ENCODE measurements at places on chromosomes 12 and 14. TPM values are rescaled to one million over a fixed set of nuclear protein-coding genes. Genes with fewer than 3 reads are reported as not detected.

PPM1H gene
- total RNA-seq: not detected

DNA sequence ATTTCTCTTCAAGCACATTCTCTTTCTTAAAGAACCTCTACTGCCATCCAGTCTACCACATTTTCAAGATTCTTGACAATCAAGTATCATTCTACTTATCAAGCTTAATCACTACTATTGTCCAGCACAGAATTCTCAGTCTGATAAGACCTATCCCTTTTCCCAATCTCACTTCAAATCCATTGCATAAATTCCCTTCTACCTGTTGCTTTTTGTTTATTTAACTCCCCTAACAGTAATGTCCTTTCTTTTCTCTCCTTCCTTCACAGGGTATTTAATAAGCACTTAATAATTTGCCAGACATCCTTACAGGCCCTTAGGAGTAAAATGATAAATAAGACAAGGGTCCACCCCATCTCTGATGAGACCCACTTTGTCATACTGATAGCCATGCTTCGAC, 41.7 kb downstream of the ZFC3H1 start:
- DNase-seq: no peak

GRCh38 chr12:97967831-97968230, 505.2 kb downstream of the RMST start:
- no peak for DNase-seq

DNA sequence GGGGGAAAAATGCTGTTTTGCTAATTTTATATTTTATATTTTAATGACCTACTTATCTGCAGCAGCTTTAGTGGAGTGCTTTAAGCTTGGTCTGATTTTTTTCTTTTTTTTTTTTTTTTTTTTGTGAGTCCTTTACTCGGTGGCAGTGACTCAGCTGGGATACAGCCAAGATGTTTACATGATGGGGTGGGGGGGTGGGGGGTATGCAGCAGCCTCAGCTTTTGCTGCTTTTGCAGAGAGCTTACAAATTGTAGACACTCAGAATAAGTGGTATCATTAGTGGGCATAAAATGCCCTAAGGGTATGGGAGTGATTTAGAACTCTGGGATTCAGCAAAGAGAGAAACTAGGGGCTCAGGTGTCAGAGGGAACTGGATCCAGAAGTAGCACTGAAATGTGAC, 38.2 kb upstream of the ARHGAP5 start:
- no peak for DNase-seq

SDS gene
- total RNA-seq: not detected

GRCh38 chr14:50812180-50812579, 18.8 kb downstream of the NIN start:
- DNase-seq: no peak

FOXG1 gene
- not detected for total RNA-seq

DNA sequence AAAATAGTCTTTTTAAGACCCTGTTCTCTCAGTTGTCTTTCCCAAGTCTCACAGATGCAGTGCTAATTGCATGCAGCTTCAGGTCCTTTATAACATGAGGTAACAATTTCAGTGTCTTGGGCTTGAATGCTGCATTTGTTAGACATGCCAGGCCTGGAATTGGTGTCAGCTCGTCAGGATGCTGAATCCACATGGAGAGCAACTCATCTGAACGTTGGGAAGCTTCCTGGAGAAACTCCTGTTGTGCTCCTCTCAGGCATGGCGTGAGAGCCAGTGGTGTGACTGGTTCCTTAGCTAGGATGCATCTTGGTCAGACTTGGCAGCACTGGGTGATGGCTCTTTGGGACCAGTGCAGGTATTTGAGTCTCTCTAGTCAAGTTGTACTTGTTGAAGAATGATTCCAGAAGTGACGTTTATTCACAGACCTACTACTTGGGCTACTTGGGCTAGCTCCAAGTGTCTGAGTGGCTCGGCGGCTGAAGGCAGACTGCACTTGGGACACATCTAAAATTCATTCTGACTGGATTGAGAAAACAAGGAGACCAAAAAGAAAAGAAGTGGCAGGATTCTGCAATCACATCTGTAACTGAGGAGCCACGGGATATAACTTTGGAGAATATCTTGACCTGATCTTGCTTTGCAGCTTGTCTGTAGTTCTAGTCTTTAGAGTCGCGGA, 134.8 kb upstream of the ARHGAP5 start:
- no peak for DNase-seq

INHBC gene
- not detected for total RNA-seq

KCNH5 gene
- total RNA-seq: not detected

RHEBL1 gene
- total RNA-seq: 13.3 TPM

DNA sequence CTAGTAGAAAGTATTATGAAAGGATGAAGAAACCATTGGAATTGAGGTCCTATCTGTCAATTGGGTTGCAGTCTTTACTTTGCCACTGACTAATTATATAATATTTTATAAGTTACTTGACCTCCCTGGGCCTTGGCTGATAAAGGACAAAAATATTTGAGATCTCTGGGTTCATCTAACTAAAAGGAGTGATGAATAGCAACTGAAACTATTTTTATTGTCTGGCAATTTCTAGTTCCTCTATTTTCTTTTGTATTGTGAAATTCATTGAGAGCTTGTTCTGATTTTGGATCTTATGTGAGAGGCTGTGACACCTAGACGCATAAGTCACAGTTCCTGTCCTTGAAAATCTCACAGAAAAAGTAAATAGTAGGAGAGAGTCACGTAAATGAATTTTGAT, 415.7 kb upstream of the ATP2B1 start:
- no peak for DNase-seq

DNA sequence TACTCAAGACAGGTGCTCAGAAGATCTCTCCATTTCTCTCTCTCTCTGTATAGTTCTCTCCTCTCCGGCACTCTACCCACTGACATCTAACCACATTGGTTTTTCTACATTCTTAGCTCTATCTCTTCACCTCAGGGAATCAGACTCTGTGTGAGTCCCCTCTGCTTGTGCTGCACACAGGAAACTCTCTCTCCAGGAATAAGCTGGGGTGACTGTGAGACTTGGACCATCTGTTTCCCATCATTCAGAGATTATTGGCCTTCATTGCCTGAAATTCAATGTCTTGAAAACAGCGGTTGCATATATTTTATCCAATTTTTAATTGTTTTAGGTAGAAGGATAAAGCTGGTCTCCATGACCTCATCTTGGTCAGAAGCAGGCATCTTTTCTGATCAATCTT, 105.0 kb downstream of the SLC35F4 start:
- no peak for DNase-seq

KRT6C gene
- total RNA-seq: not detected

KRT77 gene
- not detected for total RNA-seq

- peak; percentile 79 for DNase-seq
Observed at GRCh38 chr12:121060149-121061001, 21.3 kb upstream of the OASL start.

GRCh38 chr14:94631050-94631449, 18.9 kb downstream of the SERPINA3 start:
- no peak for DNase-seq

GRCh38 chr12:10320643-10321042, 13.0 kb downstream of the KLRD1 start:
- no peak for DNase-seq

ST8SIA1 gene
- 1.6 TPM for total RNA-seq

PSMD9 gene
- 56.2 TPM for total RNA-seq

DNA sequence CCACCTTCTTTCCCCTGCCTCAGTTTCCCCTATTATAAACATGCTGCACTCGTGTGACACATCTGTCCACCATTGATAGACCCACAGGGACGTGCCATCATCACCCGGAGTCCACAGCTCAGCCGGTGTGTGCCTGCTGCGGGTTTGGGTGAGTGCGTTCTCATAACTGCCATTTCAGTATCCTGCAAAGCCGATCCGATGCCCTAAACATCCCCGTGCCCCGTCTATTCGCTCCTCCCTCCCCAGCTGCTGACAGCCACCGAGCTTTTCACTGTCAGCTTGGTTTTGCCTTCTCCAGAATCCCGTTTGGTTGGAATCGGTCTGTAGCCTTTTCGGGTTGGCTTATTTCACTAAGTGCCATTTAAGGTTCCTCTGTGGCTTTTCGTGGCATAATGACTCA, 3.9 kb downstream of the LRCOL1 start:
- no peak for DNase-seq

GRCh38 chr14:98456231-98456630, 815.8 kb downstream of the BCL11B start:
- no peak for DNase-seq

GCH1 gene
- total RNA-seq: 36.4 TPM

KRT73 gene
- total RNA-seq: 1.9 TPM

GRCh38 chr12:9776781-9777180, 16.1 kb upstream of the CD69 start:
- DNase-seq: no peak

- no peak for DNase-seq
Observed at GRCh38 chr14:90039253-90040010, 22.4 kb upstream of the KCNK13 start.

TMEM121 gene
- total RNA-seq: 7.2 TPM

B4GALNT1 gene
- total RNA-seq: 1.4 TPM

- no peak for DNase-seq
Observed at GRCh38 chr14:54085232-54085761, 128.7 kb upstream of the BMP4 start.

- DNase-seq: no peak
Observed at GRCh38 chr12:128019996-128020544, 246.9 kb upstream of the TMEM132C start.

GRCh38 chr12:68450947-68451260, 118.7 kb upstream of the MDM1 start:
- DNase-seq: peak; percentile 54

- no peak for DNase-seq
Observed at GRCh38 chr14:55926007-55926406, 192.2 kb upstream of the PELI2 start.

- DNase-seq: no peak
Observed at GRCh38 chr12:105724641-105725040, 394.1 kb downstream of the C12orf75 start.

GRCh38 chr12:39499296-39499695, 56.4 kb upstream of the KIF21A start:
- no peak for DNase-seq

DNA sequence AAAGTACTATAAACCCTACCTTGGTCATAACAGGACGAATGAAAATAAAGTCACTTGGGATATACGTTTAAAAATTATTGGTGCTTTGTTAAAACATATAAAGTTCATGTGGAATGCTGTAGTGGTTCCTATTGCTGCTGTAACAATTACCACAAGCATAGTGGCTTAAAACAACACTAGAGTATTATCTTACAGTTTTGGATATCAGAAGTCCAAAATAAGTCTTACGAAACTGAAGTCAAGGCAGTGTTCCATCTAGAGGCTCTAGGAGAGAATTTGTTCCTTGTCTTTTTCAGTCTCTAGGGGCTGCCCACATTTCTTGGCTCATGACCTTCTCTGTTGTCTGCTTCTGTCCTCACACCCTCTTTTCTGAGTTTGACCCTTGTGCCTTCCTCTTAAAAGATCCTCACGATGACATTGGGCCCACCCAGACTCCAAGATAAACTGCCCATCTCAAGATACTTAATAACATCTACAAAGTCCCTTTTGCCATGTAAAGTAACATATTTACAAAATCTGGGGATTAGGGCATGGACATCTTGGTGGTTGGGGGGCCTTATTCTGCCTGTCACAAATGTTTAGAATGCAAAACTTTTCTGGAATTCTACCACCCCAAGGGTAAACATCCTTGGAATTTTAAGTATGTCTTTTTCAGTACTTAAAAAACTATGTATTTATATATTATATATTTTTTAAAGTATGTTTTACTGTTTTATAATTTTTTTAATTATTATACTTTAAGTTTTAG, 178.1 kb downstream of the ETNK1 start:
- DNase-seq: no peak

DNA sequence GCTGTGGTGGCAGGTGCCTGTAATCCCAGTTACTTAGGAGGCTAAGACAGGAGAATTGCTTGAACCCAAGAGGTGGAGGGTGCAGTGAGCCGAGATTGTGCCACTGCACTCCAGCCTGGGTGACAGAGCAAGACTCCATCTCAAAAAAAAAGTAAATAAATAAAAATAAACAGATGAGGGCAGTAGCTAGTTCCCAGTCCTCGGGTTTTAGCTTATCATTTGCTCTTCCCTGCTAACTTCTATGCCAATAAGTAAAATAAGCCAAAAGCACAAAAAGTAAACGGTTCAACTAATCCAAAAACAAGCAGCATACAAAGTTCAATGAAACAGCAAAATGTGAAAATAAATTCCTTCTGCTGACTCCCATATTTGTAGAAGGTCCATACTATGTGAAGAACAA, 133.0 kb upstream of the TMCC3 start:
- no peak for DNase-seq

GRCh38 chr14:36344211-36344610, 23.8 kb upstream of the MBIP start:
- DNase-seq: no peak

DNA sequence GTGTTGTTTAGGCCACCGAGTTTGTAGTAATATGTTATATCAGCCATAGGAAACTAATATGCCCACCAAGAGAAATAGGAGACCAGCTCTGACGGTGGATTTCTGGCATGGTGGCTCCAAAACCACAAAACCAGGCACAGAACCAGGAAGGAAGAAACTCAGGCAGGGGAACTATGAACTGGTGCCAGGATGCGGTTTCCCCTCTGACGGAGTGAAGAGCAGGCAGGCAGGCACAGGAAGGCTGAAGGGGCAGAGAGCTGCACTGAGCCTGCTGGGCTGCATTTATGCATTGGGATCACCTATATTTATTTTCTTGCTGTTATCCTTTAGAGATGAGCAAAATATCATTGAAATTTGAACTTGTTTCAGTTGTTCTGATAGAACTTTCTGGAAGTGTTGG, 479.4 kb downstream of the VRK1 start:
- DNase-seq: no peak

C12orf50 gene
- total RNA-seq: 0.11 TPM

- DNase-seq: no peak
Observed at GRCh38 chr12:26389343-26389742, 194.0 kb downstream of the SSPN start.

DNA sequence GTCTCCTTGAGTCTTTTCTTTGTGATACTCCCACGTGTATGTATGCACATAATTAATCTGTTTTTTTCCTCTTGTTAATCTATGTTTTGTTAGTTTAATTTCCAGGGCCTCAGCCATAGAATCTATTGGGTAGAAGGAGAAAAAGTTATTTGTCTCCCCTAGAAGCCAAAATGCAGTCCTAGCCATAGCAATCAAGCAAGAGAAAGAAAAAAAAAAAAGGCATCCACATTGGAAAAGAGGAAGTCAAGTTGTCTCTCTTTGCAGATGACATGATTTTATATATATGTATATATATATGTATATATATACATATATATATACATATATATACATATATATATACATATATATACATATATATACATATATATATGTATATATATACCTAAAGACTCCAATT, 25.4 kb upstream of the ETV6 start:
- DNase-seq: no peak

GPR84 gene
- 1.7 TPM for total RNA-seq

DNA sequence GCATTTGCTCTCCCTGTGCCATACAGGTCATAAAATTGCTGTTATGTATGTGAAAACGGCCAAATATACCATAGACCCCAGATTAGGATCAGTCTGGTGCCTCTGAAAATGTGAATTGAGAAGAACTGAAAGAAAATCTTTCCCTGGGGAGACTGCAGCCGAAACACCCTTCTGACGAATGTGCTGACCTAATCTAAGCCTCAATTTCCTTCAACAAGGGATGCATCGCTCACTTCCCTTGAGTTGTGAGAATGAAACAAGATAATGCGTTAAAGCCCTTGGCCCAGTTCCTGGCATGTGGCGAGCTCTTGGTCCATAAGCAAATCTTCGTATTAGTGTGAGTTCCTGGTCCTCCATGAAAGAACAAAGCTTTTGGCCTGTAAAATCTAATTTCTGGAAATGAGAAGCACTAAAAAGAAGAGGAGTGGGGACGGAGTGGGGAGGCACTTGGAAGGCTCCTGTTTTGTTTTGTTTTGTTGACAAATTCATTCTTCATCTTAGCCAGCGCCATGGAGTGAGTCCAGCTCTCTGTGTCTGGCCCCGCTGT, 49.5 kb upstream of the RTRAF start:
- DNase-seq: no peak

Measured in activated CD4-positive, alpha-beta T cell treated with anti-CD3 and anti-CD28 coated beads for 36 hours (primary cell).